NCI-H1930 (cell line): ENCODE measurements at places on chromosomes 2 and 18.

DNA sequence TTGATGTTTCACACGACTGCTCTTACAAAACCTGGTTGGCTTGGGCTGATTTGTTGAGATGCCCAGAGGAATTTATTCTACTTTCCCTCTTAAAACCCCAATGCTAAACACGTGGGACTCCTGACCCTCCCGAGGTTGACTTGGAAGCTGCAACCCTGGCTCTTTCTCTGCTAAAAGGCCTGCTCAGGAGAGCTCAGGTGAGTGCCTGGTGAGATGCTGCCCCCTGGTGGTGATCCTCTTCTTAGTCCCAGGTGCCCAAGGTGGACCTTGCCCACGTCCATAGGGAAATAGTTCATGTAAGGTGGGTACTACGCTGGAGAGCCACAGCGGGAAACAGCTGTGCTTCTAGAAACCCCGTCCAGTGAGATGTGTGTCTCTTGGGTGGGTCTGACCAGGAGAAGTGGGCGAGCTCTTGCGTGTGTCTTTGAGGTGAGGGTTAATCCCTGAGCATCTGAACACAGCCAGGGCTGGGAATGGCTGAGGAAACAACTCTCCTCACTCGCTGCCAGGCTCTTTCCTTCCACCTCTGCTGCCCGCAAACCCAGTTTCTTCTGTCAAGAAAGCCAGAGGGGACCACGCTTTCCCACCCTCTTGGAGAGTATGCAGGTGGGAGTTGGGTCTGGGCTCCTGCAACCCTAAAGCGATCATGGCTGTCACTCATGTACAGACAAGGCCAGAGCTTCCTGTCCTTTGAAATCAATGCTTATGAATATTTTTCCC, 25.5 kb upstream of the PXDN start:
- peak; percentile 28 for DNase-seq

DNA sequence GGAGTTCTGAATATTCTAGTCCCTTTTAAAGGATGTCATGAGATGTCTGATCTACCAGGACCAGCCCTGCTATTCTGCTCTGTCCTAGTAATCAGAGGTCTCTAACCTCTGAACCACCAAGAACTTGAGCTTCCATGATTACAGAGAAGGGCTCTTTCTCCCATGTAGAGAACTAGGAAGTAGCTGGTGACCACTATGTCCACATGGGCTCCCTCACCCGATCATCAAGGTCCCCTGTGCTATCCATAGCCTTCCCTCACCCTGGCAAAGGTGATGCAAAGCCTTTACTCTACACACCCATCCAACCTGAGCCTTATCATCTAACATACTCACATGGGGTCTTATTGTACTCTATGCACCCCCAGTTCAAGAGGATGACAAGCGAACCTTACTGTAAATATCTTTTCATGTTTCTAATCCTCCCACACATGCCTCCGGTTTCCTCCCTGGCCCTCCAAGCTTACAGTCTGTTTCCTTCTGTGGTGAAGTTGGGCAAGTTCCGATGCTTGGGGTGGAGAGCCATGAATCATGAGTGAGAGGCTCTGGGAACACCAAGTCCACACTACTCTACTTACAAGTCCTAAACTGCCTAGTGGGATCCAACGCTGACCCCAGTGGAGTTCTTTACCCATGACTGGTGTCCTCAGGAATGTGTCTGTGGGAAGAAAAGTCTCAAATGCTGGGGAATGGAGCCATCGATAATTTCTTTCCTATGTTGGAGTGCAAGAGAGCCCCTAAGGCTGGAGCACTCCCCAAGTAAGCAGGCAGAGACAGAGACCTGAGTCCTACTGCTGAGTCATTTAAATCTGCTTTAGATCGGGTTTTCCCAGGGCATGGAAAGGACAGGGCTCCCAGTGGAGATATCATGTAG, 73.3 kb upstream of the KLF7 start:
- no peak for DNase-seq

- no peak for DNase-seq
These were observed 22.4 kb upstream of the NAGK start for GRCh38 chr2:71045865-71046548.

DNA sequence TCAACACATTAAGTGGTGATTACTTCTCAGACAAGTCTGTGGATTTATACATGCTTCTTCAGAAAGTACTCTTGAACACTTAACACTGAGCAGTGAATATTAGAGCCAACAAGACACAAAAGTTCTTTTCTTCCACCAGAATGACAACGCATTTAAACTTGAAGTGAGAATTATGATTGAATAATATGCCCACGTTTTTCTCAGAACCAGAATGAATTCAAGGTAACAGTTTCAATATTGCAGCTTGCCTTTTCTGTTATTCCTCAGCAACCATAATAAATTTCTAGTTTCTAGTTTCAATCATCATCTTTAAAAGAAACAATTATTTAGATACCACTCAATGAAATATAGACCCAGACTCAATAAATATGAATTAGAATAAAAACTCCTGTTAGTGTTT, 547.0 kb downstream of the NUP35 start:
- DNase-seq, result no peak

DNA sequence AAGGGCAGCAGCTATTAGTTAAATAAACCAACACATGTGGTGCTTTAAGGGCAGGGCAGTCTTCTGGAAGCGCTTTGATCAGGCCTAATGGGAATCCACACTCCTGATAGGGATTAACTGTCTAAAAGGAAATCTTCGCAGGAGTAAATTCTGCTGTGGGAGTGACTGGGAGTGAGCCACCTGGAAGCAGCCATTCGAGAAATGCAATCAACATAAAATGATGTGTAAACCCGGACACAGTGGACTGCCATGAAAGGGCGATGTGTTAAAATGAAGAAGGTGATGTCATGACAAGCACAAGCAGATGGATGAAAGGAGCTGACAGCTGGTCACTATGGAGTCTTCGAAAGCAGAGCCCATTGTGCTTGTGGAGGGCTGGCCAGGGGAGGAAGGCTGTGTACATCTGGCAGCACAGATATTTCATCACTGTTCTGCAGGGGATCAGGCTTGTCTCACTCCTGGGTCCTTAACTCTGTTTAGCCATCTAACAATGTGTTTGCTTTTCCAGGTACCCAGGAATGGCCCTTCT, 24.8 kb upstream of the GALNT14 start:
- no peak for DNase-seq

- no peak for DNase-seq
These were observed 35.3 kb downstream of the NCKAP5 start for GRCh38 chr2:133532919-133533318.

- no peak for DNase-seq
These were observed 332.4 kb downstream of the GULP1 start for GRCh38 chr2:188623995-188624643.

- DNase-seq, result no peak
These were observed 50.9 kb downstream of the MMADHC start for GRCh38 chr2:149536649-149537048.

DNA sequence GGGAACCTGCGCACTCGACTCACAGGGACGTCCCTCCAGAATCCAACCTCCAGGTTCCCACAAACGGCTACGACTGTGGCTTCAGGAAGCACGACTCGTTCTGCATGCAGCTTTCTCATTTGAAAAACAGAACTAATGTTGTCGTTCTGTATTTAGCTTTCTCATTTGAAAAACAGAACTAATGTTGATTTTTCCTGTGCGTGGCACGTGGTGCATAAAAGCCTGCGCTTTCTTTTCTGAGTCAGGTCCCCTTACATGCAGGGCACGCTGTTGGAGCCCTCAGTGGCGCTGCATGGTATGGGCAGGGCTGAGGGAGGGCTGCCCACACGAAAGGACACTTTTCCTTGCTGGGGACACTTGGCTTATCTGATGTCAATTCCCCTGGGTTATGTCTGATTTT, 124.3 kb downstream of the TMEM18 start:
- DNase-seq, result no peak
